Omental fat pad (tissue), 4 donors: ENCODE measurements at places on chromosomes 1 and 21.

- DNase-seq: no peak
Measured at GRCh38 chr1:96643519-96643918, 78.1 kb upstream of the PTBP2 start.

DNA sequence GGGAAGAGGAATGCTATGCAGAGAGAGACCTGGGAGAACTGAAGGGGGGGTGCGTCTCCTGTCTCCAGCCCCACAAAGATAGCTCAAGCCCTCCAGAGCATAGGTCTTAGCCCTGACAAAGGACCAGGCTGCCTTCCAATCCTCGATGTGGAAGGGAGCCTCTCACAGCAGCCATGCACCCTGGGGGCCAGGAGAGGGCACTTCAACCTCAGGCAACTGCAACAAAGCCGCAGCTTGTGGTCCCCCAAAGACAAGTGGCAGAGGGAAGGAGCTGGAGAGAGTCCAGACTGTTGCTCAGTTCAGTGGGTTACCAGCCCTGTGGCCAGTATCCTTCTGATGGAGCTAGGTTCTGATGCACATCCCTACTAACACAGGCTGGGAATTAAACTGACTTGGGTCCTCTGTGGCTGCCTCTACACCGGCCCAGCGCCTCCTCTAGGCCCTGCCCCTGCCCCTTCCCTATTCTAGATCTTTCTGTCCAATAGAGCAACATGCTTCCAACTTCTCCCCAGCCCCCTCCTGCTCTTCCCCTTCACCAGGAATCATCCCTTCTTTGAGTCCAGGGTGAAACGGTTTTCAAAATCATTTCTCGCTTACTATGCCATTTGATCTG is 100.7 kb upstream of the SPATA6 start:
- DNase-seq: no peak

DNA sequence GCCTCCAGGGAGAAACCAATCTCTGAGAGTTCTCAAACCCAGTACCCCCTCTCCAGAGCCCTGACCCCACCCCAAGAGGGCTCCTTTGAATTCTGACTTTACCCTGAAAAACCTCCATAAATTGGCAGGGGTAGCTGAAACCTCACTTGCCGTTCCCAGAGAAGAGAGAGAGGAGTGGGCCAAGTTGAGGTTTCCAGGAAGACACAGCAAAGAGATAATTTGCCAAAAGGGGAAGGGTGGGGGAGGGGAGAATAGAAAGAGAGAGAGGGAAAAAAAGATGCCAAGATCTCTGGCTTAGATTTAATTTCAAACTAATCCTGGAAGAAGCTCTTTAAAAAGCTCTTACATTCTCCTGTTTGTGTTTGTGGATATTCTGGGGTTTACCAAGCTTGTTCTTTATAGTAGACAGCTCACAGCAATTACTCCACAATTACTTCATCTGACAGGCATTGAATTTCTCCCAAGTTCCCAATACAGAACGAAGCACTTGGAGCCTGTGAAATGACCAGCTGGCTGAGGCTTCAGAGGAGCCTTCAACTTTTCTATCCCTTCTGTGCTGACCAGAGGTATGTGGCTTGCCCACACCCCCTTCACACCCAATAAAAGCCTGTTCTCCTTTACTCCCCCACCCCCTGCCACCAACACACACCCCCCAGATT is 1.1 kb upstream of the GRHL3 start:
- no peak for DNase-seq

DNA sequence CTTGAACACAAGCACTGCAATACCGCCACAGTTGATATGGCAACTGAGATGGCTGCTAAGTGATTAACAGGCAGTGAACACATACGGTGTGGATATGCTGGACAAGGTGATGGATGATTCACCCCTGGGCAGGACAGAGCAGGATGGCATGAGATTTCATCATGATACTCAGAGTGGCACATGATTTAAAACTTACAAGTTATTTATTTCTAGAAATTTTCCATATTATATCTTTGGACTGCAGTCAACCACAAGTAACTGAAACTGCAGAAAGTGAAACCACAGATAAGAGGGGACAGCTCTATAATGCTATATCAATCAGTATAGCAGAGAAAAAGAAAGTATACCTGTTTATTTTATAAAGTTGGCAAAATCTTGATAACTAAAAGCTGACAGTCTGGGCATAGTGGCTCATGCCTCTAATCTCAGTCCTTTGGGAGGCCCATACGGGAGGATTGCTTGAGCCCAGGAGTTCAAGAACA is 47.9 kb downstream of the PHACTR4 start:
- DNase-seq: no peak

- DNase-seq: no peak
Measured at GRCh38 chr1:203239081-203239480, 9.6 kb upstream of the CHIT1 start.

DNA sequence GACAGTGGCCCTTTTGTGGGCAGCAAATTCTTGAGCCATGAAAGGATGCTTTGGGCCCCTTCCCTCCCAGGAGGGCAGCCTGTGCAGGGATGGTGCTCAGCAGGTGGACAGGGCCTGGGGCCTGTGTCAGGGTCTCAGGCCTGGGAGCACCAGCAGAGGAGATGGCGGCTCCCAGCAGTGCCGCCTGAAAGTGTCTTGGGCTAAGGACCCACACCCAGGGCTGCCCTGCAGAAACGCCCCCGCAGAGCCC is 23.9 kb downstream of the FTCD start:
- no peak for DNase-seq
